Activated CD8-positive, alpha-beta T cell treated with anti-CD3 and anti-CD28 coated beads for 36 hours (primary cell): ENCODE measurements at places on chromosomes 16 and 17. TPM values are rescaled to one million over a fixed set of nuclear protein-coding genes. Genes with fewer than 3 reads are reported as not detected.
A peak's percentile ranks its signal among the peaks of the same experiment; 100 is the strongest.

TBC1D3I gene
- 0.38 TPM for total RNA-seq

- H3K4me1 ChIP-seq, result peaks cover 56% of the 10 kb centered on the region
- H3K4me3 ChIP-seq, result peak overlapping the region; percentile 83
- peak overlapping the region; percentile 66 for H3K27ac ChIP-seq
- H3K36me3 ChIP-seq, result no peaks in the 10 kb centered on the region
- DNase-seq, result peak; percentile 33
Observed at GRCh38 chr17:68458260-68459036, 1.2 kb upstream of the WIPI1 start.

DNA sequence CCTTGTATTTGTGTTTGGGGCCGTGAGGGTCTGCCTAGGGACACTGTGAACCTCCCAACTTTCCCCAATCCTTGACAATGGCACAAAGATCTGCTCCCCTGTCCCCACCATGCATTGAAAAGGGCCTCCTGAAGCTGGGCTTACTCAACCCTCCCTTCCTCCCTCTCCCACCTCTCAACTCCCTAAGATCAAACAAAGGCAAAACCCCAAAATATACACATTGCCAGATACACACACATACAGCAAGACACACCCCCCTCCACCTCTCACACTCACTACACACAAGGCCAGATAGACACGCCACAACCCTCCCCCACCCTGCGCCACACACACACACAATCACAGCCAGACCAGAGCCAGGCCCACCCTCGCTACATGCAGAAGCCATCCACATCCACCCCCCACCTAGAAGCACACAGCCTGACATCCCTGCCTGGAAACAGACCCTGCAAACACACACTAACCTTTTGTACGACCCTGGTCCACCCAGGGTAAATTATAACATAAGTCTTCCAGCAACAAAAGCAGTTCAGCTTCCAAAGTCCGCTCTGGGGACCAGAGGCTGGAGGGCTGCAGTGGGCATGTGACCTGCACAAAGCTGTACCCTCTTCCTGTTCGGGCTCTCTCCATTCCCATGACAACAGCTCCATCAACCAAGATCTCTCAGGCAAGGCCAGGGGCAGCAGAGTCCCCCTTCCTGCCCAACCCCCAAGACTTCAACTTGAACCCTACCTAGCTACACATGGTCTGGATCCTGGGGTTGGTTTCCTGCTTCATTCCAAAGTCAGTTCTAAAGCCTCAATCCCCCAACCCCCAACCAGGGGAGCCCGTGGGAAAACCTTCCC, 1.9 kb downstream of the PCGF2 start:
- H3K4me1 ChIP-seq, result peaks cover 31% of the 10 kb centered on the region
- peaks cover 46% of the 10 kb centered on the region for H3K27me3 ChIP-seq
- H3K27ac ChIP-seq, result no peak overlapping the region
- no peaks in the 10 kb centered on the region for H3K36me3 ChIP-seq
- DNase-seq, result no peak

DNA sequence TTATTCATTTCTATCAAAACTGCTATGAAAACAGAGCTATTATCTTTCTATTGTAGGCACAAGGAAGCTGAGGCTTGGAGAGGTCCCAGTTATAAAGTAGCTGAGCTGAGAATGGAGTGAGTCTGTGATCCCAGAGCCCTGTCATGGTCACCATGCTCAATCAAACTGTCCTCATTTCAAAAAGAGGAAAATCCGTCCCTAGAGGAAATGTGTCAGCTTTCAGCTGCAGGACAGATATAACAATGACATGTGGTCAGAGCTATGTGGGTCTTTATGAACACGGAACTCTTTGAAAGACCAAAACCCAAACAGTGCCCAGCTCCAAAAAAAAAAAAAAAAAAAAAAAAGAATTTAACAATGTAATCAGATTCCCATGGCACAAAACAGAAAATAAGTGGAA, 266.1 kb downstream of the XYLT1 start:
- no peak overlapping the region for H3K27ac ChIP-seq
- H3K36me3 ChIP-seq, result no peaks in the 10 kb centered on the region
- no peaks in the 10 kb centered on the region for H3K27me3 ChIP-seq
- H3K4me3 ChIP-seq, result no peak overlapping the region

- no peak overlapping the region for H3K4me3 ChIP-seq
- H3K27me3 ChIP-seq, result no peaks in the 10 kb centered on the region
- DNase-seq, result no peak
- H3K36me3 ChIP-seq, result no peaks in the 10 kb centered on the region
- no peak overlapping the region for H3K27ac ChIP-seq
Observed at GRCh38 chr16:85637808-85638647, 24.9 kb downstream of the GSE1 start.

DNA sequence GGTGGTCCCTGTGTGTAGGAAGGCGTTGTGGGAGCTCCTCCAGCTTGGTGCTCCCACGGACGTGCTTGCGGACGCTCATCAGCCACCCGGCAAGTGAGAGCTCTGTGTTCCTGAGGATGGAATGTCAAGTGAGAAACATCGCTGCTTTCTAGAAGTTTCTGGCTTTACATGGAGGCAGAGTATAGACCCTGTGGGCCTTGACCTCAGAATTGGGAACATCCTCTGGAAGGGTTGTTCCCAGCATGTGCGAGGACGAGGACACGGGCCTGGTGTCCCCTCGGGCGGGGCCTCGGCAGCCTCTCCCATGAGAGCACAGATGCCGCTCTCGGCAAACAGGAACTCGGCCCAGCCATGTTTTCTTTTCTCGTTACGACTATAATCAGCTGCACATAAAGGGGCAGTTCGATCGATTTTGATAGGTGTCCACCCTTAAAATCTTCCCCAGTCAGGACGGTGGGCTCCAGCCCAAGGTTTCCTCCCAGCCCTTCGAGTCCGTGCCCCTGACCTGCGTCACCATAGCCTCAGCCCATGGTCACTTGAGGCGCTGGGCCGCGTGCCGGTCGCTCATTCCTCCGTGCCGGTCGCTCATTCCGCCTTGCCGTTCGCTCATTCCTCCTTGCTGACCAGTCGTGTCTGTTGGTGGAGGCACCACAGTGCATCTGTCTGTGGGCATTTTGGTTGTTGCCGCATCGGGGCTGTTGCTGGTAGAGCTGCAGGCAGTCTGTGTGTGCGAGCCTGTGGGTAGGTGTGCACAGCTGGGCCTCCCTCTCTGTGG, 91.3 kb upstream of the ZNF750 start:
- no peak overlapping the region for H3K27ac ChIP-seq
- no peak overlapping the region for H3K4me3 ChIP-seq
- peaks cover 22% of the 10 kb centered on the region for H3K36me3 ChIP-seq
- H3K4me1 ChIP-seq, result no peaks in the 10 kb centered on the region
